Stimulated activated CD8-positive, alpha-beta memory T cell treated with anti-CD3 and anti-CD28 coated beads, Interleukin-7, amount 100 ng/mL, for 1 hour (primary cell): ENCODE measurements at places on chromosomes 5 and 9.

DNA sequence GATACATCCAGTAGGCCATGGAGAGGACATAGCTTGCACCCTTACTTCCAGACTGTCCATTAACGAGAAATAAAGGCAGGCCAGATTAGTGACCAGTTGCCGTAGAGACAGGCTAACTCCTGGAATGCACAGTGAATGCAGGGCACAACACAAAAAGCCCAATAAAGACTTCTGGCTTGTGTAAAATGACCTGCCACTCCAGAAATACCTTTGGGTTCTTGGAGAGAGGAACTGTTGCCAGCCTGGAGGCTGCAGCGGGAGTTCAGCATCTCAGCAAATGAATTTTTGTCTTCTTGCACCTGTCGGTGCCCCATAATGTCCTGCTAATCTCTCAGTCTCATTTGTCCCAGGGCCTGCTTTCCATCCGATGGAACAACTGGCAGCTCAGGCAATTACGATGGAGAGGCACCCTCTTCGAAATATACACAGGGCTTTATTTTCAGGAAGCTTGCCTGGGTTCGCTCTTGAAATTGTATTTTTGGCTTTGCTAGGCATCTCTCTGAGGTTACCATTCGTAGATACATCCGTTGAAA lies 538.8 kb upstream of the ZNF462 start:
- DNase-seq = no peak

DNA sequence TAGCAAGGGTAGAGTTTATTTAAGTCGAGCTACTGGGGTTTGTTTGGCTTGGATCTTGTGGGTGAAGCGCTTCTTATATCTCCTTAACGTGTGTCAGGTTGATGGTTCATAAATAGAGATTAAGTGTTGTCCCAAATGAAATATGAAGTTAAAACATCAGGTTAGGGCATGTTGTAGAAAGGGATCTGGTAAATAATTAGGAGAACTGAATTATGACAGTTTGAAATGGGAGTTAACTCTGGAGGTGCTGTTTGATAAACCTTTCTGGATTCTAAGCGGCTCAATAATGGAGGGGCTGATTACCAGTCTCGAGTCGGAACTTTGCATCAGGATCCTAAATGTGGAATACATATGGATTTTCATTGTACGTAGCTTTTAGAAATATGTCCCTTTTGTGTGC lies 717.0 kb upstream of the WWC1 start:
- DNase-seq = no peak

GRCh38 chr5:74295141-74295540 lies 345.4 kb downstream of the ENC1 start:
- DNase-seq = no peak

DNA sequence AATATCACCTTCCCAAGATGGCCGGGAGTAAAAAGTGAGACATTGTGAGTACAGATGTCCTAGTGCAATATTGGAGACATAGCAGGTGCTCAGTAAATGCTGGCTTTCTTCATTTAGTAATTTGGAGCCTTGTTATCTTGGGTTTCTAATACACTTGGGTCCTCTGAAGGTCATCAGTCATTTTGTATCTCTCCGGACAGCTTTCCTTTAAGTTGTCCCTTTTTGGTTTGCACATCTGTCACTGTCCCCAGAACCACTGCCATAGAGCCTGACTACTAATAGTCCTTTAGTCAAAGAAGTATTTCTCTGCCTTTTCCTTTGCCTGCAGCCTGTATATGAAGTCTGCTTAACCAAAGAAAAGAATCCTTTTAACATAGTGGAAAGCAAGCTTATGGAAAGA lies 7.8 kb upstream of the ANGPTL2 start:
- no peak for DNase-seq

GRCh38 chr5:153699035-153699434 lies 208.6 kb downstream of the GRIA1 start:
- DNase-seq = no peak

DNA sequence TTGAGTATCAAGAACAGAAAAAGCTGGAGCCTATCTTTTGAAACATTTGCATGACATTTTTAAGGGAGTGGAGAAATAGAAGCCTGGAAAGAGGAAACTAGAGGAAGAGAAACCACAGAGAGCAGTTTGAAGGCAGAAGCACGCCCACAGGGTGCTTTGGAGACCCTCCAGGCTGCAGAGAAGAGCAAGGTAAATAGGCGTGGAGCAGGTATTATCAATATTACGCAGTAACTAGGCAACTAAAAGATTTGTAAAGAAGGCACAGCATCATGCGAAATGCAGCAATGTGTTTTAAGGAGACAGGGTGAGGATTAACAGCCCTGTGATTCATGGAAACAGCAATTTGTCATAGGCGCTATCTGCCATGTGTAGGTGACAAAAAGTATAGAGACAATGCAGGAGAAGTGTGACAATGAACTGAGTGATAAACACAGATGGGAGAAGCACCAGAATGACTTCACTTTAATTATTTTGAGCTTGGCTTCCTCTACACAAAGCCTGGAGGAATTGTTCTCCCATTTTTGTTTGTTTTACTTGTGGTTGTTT lies 281.2 kb downstream of the BRINP1 start:
- DNase-seq = no peak

GRCh38 chr9:99362321-99362720 lies 140.2 kb downstream of the SEC61B start:
- no peak for DNase-seq

DNA sequence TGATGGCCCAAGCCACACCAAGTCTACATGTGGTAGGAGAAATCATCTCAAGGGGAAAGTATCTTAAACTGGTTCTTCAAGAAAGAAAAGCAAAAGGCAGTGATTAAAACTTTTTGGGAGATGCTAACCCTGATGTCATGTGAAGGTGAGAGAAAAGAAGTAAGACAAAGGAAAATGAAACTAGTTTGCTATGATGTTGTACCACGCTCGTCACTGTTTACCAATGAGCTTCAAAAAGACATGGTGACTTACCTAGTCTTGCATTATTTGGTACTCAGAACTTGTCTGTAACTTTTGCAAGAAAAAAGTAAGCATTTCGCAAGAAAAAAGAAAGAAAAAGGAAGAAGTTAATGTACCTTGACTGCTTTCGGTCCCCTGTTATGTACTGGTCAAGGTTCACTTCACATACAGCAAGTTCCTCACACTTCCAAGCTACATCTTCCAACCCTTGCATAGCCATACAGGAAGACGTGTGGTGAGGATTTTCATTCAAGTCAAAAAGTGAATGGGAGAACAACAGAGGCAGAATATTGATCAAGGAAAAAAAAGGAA lies 739.3 kb downstream of the NR2F1-AS1 start:
- no peak for DNase-seq

DNA sequence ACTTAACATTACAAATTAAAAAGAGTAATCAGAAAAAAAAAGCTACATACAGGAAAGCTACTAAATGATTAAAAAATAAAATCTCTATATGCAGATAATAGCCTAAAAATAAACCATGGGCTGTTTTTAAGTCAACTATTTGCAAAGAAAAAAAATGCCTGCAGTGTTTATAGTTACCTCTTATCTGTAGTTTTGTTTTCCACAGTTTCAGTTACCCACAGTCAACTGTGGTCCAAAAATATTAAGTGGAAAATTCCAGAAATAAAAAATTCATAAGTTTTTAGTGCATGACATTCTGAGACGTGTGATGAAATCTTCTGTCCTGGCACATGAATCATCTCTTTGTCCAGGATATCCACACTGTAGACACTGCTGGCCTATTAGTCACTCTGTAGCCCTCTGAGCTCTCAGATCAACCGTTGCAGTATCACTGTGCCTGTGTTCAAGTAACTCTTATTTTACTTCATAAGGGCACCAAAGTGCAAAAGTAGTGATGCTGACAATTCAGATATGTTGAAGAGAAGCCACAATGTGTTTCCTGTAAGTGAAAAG lies 59.2 kb downstream of the PRELID2 start:
- DNase-seq = no peak

DNA sequence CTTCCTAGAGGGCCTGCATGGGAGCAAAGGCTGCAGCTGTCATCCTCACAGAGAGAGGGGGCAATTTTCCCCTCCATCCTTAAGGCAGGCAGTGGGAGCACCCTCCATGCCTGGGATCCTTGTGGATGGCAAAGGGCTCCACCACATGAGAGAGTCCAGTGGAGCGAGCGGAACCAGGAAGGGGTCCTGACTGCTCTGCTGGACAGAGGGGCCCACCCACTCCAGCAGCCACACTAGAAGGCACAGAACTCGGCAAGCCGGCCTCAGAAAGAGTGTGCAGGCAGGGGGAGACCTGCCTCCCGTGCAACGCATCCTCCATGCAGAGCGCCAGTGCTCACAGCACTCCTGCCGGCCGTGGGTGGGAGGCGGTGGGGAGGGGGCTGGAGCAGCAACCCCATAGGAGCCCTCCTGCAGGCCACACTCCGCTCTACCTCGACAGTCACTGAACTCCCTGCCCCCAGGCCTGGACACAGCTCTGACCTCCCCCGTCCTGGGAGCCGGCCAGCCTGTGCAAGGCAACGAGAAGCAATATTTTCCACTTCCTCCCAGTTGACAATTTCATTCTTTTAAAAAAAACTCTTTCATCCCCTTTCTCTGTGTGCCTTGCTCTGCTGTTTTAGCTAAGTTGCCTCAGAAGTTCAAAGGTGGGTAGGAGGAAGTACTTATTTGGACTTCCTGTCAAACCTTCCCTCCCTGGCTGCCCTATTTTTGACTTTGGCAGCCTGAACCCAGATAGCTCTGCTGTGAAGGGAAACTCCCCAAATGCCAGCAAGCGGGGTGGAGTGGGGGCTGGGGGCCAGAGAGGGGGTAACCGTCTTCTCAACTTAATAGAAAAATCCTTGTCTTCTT lies 5.3 kb upstream of the LCP2 start:
- no peak for DNase-seq

- DNase-seq = no peak
These were observed 845.2 kb upstream of the CDH18 start for GRCh38 chr5:20833081-20833627.

- no peak for DNase-seq
These were observed 11.0 kb upstream of the ABL1 start for GRCh38 chr9:130824079-130824478.

- no peak for DNase-seq
These were observed 112.2 kb downstream of the MRPL36 start for GRCh38 chr5:1687301-1687970.

- no peak for DNase-seq
These were observed 279.1 kb upstream of the EFNA5 start for GRCh38 chr5:107949688-107950341.

- no peak for DNase-seq
These were observed 415.8 kb upstream of the PIK3R1 start for GRCh38 chr5:67799732-67800234.

GRCh38 chr5:15601274-15601673 lies 101.3 kb downstream of the FBXL7 start:
- no peak for DNase-seq

DNA sequence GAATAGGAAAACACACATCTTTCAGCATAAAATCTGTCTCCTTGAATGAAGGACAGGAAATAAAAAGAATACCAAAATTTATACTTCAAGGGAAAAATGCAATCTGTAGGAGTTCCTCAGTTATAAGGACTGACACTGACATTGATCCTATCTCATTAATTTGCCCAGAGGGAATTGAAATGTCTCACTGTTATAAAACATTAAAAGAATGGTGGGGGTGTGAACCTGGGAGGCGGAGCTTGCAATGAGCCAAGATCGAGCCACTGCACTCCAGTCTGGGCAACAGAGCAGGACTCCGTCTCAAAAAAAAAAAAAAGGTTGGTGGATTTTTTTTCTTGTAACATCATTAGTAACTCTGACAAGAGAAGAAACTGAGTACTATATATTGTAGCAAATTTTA lies 60.8 kb downstream of the TTLL11 start:
- DNase-seq = no peak

DNA sequence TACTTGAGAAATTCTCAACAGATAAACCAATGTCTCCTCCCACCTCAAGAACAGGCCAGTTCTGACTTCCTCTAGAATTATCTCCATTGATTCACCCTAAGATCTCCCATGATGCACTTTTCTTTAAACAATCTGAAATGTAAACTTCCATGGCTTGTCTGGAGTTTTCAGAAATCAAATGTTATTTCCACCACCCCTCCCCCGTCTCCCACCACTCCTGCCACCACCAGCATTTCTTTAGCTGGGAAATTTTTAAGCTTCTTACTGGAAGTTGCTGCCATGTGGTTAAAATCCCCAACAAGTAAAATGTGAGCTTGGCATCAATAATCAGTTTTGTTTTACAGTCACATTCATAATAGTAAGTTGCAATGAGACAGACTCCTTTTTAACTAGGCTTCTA lies 32.8 kb upstream of the BASP1 start:
- DNase-seq = no peak

GRCh38 chr5:135995976-135996375 lies 32.8 kb upstream of the TGFBI start:
- DNase-seq = no peak

GRCh38 chr9:131043087-131043486 lies 34.1 kb downstream of the LAMC3 start:
- no peak for DNase-seq
